ENCODE measurements at places on chromosomes 3 and 15.

DNA sequence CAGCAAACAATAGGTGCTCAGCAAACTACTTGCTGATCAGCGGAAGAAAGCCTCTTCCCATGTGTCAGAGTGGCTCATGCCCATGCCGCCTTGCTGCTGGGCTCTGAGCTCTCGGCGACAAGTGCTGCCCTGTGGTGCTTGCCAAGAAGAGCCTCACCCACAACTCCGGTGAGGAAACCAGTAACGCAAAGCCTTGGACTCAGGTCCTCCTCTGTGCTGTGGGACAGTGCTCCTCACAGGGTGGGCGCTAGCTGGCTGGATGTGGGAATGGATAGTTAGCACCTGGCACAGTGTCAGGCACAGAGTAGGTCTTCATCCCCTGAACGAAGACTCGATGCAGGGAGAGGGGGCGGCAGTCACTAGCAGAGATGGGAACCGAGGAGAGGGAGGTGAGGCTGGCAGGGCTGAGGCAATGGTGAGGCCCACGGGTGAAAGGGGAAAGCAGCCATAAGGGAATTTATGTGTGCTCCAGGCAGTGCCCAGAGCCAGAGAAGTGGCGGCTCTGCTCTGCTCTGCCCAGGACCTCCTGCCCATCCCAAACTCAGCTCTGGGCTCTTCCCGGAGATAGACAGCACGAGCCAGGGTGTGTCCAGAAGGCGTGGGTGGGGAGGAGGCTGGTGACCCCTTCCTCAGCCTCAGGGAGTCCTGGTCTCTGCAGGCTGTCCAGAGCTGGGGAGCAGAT is 55.7 kb downstream of the IQSEC1 start:
- DNase-seq, result no peak

- DNase-seq, result no peak
Measured at GRCh38 chr3:194787072-194787471, 101.4 kb downstream of the FAM43A start.

- DNase-seq, result no peak
Measured at GRCh38 chr15:71431343-71432336, 316.4 kb downstream of the THSD4 start.

DNA sequence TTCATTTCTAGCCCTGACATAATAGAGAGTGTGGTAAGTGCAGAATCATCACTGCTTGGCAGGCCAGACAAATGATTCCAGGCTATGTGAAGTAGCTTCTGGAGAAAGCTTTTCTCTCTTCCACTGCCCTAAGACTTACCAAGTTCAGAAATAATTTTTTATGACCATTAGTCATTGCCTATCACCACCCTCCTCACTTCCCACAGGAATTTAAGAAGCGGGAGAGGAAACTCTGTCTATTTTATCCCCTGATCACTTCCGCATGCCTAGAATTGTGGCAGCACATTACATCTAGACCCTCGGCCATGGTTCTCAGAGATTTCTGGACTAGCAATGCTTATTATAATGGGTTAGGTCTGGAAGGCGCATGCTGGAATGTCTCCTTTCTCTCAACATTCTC is 397.8 kb upstream of the NR2F2 start:
- DNase-seq, result no peak

DNA sequence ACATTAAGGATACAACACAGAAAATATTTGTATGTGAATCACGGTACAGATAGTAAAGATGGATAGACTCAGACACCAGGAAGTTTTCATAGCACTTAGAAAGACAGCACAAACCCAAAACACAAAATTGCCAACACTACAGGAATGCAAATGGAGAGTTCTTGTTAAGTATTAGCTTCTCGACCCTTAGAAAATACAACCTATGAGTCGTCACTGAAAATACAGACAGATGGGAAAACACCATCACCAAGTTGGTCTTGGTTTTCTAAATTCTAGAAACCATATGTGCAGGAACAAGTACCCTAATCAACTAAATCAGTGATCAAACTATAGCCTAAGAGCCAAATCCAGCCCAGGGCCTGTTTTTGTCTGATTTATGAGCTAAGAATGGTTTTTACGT is 50.7 kb downstream of the PEAK1 start:
- DNase-seq, result no peak

DNA sequence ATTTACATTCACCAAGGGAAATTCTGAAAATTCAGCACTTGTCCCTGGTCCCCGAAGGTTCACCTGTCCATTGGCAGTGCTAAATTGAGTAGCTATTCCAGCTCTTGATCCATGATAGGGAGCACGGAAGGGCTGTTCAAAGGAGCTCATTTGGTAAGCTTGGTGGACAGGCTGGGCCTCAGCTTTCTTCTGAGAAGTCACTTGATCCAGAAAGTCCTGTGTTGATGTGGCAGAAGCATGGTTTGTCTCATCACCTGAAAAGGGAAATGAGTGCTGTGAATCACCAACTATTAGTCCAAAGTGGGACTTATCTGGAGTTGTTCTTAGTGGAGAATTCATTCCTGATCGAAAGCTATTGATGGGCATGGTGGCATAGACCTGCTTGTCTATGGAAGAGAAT is 19.9 kb upstream of the SLC12A8 start:
- DNase-seq, result no peak

Data from NCI-H187 treated with DMSO at 0.1 percent for 48 hours (cell line).